ENCODE measurements at places on chromosomes 6 and 20. TPM values are rescaled to one million over a fixed set of nuclear protein-coding genes. Genes with fewer than 3 reads are reported as not detected.

GRCh38 chr20:15045246-15045645 lies 707.8 kb upstream of the FLRT3 start:
- H3K27me3 ChIP-seq, result no peaks in the 10 kb centered on the region
- DNase-seq, result no peak
- H3K4me3 ChIP-seq, result no peak overlapping the region
- H3K27ac ChIP-seq, result no peak overlapping the region

DNA sequence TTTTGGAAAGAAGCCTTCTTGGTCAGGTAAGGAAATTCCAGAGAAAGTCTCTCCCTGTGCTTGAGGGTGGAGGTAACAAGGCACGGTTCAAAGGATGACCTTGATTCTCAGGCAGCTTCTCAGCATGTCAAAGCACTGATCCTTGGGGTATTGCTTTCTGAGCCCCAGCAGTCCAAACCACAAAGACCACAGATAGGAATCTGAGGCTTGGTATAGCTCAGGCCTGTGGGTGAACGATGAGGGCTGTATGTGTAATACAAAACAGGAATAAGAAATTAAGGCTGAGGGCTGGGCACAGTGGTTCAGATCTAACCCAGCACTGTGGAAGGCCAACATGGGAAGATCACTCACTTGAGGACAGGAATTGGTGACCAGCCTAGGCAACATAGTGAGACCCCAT lies 70.2 kb upstream of the SLC22A1 start:
- H3K27ac ChIP-seq, result no peak overlapping the region
- DNase-seq, result no peak
- H3K4me3 ChIP-seq, result no peak overlapping the region
- H3K27me3 ChIP-seq, result no peaks in the 10 kb centered on the region
- no peaks in the 10 kb centered on the region for H3K4me1 ChIP-seq
- peaks cover 87% of the 10 kb centered on the region for H3K36me3 ChIP-seq

DNA sequence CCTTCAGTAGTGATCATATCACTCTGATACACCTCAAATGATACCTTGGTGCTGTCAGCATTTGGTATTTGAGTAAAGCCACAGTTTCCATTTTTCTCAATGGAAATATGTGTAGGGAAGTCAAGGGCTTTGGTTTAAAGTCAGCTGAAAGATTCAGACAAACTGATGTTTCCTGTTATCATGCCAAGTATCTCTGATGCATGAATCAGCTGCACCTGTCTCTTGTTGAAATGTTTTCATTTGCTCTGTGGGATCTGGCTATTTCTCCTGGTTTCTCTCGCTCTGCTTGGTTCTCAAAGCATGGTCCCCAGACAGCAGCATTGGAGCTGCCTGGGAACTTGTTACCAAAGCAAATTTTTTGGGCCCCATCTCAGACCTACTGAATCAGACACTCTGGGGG lies 23.5 kb downstream of the ZFP64 start:
- no peak overlapping the region for H3K27ac ChIP-seq
- no peaks in the 10 kb centered on the region for H3K27me3 ChIP-seq
- H3K4me3 ChIP-seq, result no peak overlapping the region
- no peak for DNase-seq
- H3K36me3 ChIP-seq, result peaks cover 32% of the 10 kb centered on the region
- no peaks in the 10 kb centered on the region for H3K4me1 ChIP-seq

- H3K27me3 ChIP-seq, result no peaks in the 10 kb centered on the region
- H3K4me1 ChIP-seq, result no peaks in the 10 kb centered on the region
- DNase-seq, result no peak
- H3K36me3 ChIP-seq, result no peaks in the 10 kb centered on the region
- no peak overlapping the region for H3K4me3 ChIP-seq
These were observed 740.8 kb downstream of the PHF3 start for GRCh38 chr6:64376394-64376793.

DNA sequence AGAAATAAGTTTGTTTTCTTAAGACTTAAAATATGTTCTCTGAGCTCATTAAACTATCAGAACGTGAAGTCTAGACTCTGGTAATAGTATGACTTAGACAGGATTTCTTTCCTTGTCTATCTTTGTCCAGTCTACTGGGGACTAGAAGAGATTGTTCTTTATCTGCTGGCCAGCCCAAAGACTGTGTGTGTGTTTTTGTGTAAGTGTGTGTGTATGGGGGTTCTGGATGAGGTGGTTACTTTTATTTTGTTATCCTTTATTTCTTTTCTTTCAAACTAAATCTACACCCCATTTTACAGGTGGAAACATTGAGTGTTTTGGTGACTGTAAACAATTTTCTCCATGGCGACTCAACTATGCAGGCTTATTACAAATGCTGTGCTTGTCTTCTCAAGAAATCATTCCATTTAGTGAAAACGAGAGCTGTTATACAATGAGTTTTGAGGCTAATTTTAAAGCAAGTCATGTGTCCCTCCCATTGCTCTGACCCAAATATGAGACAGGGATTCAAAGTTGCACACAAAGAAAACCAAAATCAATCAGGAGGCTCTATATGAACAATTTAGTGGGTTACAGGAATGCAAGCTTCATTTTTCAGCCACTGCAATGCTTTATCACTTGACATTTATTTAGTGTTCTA lies 97.6 kb downstream of the ELOVL5 start:
- H3K4me1 ChIP-seq, result no peaks in the 10 kb centered on the region
- no peaks in the 10 kb centered on the region for H3K36me3 ChIP-seq
- no peak for DNase-seq
- no peak overlapping the region for H3K27ac ChIP-seq
- no peaks in the 10 kb centered on the region for H3K27me3 ChIP-seq

The LAMA5 gene
- total RNA-seq, result 0.91 TPM

The RIPOR2 gene
- total RNA-seq, result 364 TPM

The PTK6 gene
- 0.20 TPM for total RNA-seq

The SSTR4 gene
- not detected for total RNA-seq

The HRH3 gene
- total RNA-seq, result not detected

The TTLL9 gene
- total RNA-seq, result not detected

Data from CD4-positive, CD25-positive, alpha-beta regulatory T cell (primary cell).